ENCODE measurements at places on chromosomes 5 and 9.

GRCh38 chr5:153490118-153491037 is at the start of gene GRIA1:
TSS of gene GRIA1 (plus strand) at chr5:153490670.
- DNase-seq, result no peak

DNA sequence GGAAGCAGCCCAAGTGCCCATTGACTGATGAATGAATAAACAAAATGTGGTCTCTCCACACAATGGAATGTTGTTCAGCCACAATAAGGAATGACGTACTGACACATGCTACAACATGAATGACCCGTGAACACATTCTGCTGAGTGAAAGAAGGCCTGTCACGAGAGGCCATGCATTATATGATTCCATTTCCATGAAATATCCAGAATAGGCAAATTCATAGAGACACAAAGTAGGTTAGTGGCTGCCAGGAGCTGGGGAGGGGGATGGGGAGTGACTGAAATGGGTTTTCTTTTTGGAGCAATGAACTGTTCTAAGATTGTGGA is 41.4 kb downstream of the BICD2 start:
- DNase-seq, result no peak

GRCh38 chr5:16744164-16744880 is 127.5 kb upstream of the RETREG1 start:
- no peak for DNase-seq

DNA sequence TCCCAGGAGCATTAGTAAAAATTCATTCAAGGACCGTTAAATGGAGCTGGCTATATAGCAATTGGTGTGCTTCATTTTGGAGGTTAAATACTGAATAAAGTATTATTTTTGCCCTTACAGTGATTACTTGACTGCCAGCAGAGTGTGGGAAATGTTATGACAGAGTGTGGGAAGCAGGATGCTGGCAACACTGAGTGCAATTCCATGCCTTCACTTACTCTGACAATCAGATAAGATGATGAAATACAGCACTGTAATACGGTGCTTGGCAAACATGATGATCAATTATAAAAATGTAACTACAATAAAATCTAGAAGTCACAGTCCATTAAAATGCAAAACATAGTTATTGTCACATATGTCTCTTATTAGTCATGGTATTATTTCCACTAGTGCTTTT is 651.3 kb downstream of the PTPRD start:
- no peak for DNase-seq

GRCh38 chr9:119951591-119951990 is 582.4 kb upstream of the BRINP1 start:
- no peak for DNase-seq

DNA sequence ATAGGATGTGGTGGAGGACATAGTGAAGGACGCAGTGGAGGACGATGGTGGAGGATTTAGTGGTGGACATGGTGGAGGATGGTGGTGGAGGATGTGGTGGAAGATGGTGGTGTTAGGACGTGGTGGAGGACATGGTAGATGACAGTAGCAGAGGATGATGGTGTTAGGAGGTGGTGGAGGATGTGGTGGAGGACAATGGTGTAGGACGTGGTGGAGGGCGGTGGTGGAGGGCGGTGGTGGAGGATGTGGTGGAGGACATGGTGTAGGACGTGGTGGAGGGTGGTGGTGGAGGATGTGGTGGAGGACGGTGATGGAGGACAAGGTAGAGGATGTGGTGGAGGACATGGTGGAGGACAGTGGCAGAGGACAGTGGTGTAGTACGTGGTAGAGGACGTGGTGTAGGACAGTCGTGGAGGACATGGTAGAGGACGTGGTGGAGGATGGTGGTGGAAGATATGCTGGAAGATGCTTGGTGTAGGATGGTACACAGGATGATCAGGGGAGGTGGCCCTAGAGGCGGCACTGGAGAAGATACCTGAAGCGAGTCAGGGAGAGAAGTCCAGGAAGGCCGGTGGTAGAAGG is 68.7 kb downstream of the S1PR3 start:
- DNase-seq, result no peak

GRCh38 chr9:4102078-4102477 is 197.8 kb downstream of the GLIS3 start:
- no peak for DNase-seq
